NCI-H2107 (cell line): ENCODE measurements at places on chromosomes 11 and 22.

DNA sequence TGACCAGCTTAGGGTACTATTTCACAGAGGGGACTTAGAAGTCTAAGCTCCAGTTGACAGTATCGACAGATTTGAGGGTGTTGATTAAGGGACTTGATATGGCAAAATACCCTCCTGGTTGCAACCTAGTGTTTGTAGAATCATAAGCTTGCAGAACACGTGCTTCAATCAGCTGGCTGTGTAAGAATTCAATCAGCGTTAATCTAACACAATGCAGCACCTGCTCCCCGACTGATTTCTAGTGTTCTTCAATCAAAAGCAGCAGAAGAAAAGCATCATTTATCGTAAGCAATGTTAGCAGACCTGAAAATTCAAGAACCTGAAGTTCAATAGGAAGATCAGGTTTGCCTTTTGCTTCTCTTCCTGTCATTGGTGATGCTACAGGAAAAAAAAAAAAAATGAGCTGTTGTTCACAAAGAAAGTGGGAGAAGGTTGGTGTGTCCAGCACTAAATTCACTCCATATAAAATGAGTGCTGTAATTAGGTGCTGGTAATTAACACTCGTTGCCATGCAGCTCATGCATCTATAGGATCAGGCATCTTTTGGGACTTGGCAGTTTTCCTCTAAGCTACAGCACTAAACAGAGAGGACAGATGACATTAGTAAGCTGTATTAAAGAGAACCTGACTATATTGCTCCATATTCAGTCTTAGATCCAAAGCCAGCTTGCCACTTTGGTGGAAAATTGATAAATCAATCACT, 840.3 kb downstream of the OPCML start:
- no peak for DNase-seq

DNA sequence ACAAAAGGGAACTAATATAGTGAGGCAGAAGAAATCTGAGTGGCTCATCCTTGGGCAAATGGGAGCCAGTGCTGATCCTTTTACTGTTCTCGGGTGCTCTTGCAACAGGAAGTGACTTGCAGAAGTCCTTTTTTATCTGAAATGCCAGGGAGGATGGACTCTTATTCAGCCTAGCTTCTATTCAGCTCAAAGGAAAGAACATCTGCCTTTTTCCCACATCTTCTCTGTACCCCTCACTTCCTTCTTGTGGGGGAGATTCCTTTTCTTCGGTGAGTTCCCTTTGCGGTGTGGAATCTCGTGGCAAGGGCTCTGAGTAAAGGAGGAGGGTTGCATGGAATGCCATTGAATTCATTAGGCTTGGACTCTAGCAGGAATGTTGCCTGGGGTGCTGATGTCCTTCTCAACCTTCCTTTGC, 76.2 kb downstream of the ZBTB16 start:
- no peak for DNase-seq

DNA sequence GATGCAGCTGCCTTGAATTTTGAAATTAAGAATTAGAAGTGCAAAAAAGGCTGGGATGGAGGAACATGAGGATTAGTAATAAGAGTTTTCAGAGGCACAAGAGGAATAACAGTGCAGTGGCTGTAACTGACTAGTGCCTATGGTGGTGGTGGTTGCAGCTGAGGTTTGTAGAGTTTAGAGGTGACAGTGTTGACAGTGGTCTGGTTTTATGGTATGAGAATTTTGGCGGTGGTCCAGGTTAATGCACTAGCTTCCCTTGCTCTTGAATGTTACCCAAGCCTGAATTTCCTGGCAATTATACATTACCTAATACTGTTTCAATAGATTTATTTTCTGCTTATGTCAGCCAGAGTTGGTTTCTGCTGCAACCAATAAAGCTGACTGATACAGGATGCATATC, 112.8 kb upstream of the C11orf87 start:
- DNase-seq, result peak; percentile 23

GRCh38 chr11:40291741-40292140, 1167.7 kb downstream of the LRRC4C start:
- no peak for DNase-seq

- DNase-seq, result no peak
Measured at GRCh38 chr22:40036591-40037225, 42.0 kb downstream of the FAM83F start.

GRCh38 chr22:27668828-27669797, 132.4 kb downstream of the MN1 start:
- no peak for DNase-seq

DNA sequence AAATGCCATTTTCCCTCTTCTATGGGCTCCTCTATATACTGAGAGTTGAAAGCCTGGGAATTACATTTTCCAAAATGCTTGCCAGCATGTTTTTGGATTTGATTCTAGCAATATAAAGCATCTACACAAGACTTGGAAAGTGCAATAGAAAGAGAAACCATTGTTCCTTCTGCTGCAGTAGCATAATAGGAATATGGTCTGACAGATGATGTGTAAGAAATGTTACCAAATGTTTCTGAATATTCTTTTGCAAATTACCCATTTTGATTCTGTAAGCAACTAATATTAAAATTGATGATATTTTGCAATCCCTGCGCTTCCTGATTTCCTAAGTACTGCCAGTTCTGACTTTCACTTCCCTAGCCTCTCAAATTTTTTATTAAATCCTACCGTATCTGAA, 61.6 kb downstream of the CASP12 start:
- no peak for DNase-seq

DNA sequence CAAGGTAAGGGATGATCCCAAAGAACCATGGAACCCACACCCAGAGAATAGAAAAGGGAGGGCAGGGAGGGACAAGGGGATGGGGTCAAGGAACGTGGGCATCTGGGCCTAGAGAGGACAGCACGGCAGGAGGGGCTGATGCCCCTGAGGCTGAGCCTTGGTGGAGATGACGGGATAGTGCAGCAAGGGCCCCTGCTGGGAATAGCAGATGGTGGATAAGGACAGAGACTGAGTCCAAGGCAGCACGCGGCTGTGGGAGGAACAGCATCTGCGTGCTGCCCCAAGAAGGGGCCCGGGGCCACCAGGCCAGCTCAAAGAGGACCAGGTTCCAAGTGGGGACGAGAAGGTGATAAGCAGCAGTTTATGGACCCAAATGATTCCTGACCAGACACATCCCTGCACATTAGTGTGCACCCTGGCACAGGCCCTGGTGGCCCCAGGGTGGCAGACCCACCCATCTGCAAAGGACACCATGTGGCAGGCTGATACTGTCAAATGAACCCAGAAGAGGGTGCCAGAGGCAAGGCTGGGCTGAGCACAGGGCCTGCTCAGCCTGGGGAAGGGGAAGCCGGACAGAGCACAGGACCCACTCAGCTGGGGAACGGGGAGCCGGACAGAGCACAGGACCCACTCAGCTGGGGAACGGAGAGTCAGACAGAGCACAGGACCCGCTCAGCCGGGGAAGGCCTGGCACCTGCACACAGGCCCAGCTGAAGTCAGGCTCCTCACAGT, 12.8 kb upstream of the TESMIN start:
- DNase-seq, result no peak

DNA sequence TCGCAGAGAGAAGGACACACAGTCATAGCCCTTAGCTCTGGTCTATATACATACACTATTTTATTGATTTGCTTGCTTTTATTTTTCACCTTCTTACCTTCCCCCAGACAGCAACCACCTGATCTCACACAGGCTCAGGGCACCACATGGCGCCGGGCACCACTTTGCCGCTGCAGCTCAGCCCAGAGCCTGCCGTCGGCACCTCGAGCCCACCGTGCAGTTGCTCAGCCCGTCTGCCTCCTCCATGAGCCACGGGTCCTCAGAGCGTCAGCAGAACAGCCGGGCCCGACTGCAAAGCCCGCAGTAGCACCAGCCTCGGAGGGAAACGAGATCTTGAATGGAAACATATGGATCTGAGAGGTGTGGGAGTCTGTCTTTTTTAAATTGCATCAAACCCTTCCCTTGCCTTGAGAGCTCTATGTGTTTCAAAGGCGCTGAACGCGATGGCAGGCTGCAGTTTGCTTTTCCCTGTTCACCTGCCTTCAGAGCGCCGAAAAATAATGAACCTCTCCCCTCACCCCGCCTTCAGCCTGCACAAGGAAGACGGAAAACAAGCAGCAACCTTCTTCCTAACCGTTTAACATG, 505.4 kb downstream of the MN1 start:
- DNase-seq, result no peak

GRCh38 chr11:111999111-111999510, 26.1 kb upstream of the DLAT start:
- DNase-seq, result no peak

GRCh38 chr11:44007481-44008087, 40.2 kb upstream of the ACCSL start:
- no peak for DNase-seq

GRCh38 chr11:8201644-8202365, 33.0 kb upstream of the RIC3 start:
- DNase-seq, result no peak

DNA sequence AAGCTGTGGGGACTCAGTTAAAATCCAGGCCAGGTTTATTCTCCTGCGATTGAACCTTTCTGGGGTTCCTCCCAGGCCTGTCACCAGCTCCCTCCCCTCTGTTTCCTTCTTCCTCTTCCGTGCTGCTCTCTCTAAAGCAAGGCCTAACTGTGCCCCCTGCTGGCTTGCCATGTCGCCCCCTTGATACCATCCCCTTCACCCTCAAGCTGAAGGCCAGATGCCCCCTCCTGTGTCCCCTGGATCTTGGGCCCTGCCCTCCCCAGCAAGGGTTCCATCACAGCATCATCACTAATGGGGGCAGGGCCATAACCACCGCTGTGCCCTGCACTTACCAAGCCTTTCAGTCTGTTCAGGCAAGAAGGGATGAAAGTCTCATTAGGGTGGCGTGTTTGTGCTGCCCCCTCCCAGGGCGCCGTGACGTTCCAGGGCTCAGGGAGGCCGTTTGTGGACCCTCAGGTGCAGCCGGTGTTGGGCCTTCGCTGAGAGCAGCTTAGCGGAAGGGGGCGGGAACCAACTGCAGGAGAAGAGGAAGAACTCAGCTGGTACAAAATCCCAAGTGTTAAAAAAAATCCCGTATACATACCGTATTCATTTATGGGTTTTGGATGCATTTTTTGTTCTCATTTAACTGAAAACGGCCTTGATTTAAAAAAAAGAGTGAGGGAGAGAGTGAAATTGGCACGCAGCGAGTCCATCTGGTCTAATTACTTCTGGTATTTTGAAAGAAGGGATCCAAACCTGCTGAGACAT, 69.9 kb downstream of the MPPED1 start:
- DNase-seq, result no peak

DNA sequence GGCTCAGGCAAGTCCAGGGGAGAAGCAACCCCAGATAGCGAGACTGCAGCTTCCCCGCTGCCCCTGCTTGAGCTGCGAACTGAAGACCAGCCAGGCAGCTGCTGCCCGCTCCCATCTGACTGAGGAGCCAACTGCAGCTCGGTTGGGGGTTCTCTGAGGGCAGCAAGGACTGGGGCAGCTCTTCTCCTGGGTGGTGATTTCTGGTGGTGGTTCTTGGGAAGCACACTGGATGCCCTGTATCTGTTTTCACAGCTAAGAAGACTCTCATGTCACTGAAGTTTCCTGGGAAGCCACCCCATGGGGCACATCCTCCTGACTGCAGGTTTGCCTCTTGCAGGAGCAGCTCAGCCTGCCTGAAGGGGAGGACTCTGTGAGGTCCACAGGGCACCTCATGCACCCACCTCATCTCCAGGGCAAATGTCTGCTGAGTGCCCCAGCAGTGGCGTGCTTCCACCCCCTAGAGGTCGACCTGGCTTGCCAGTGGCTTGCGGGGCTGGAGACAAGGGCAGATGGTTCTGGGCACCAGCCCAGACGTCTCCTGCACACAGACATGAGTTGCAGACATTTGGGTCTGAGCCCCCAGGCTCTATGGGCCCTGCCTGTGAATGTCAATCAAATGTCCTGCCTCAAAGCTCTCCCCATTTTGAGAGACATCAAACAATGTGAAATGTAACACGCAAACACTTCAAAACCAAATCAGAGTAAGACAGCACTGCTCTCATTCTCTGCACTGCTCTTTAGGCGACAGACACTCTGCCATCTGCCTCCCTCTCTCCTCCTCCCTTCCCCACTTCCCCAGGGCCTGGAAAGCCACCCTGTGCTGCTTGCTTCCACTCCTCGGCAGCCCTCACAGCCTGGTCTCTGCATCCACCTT, 800.9 kb downstream of the BRD1 start:
- no peak for DNase-seq

DNA sequence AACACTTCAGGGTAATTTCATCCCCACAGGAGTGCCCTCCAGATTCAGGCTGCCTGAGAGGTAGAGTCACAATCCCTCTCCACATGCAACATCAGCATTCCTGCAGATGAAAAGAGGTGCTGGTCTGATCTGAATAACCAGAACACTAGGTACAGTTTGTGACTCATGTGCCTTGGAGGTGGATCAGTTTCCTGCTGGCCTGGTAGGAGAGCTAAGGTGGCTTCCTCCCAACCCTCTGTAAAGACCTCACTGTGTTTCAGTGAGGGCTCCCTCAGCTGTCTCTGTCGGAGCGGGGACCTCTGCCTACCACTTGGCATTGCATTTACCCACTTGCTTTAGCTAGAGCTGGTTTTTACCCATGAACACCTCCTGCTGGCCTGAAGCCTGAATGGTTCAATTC, 7.6 kb downstream of the OR9G1 start:
- no peak for DNase-seq

- DNase-seq, result no peak
Measured at GRCh38 chr22:32744176-32744959, 57.1 kb upstream of the TIMP3 start.

GRCh38 chr11:95571718-95572260, 217.8 kb downstream of the FAM76B start:
- no peak for DNase-seq

- no peak for DNase-seq
Measured at GRCh38 chr11:74966651-74967050, 17.6 kb downstream of the SPCS2 start.

GRCh38 chr22:38549101-38549894, 20.7 kb downstream of the DMC1 start:
- DNase-seq, result no peak

DNA sequence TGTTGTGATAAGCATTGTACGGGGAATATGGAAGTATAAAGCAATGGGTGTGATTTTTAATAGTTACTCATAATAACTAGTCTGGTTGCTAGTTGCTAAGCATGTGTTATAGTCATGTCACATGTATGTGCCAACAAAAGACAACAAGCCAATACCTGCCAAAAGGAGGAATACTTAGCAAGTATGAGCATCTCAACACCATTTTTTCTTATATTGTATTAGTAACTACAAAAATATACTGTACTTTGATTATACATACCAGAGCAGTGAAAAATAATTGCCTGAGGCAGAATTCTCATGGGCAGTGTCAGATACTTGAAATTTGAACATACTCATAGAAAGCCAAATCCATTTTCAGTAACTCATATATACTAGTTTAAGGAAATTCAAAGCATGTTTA, 62.4 kb upstream of the ALKBH3 start:
- no peak for DNase-seq

- DNase-seq, result no peak
Measured at GRCh38 chr11:130546901-130547694, 98.7 kb downstream of the ADAMTS15 start.

GRCh38 chr22:20580179-20580578, 72.8 kb downstream of the MED15 start:
- DNase-seq, result no peak

GRCh38 chr11:80650966-80651365, 1210.1 kb upstream of the TENM4 start:
- DNase-seq, result no peak

GRCh38 chr11:78961937-78962701, 387.5 kb upstream of the NARS2 start:
- peak; percentile 63 for DNase-seq
